Psoas muscle (tissue), 8 donors: ENCODE measurements at places on chromosomes 11 and 22. TPM values are rescaled to one million over a fixed set of nuclear protein-coding genes. Genes with fewer than 3 reads are reported as not detected.
A peak's percentile ranks its signal among the peaks of the same experiment; 100 is the strongest.

Gene NADSYN1
- 14.6 TPM for polyA plus RNA-seq

Gene POTEH
- not detected for polyA plus RNA-seq

Gene SCGB1D2
- polyA plus RNA-seq: 8.8 TPM

Gene CNTN5
- under 0.01 TPM for polyA plus RNA-seq

Gene PRPF19
- 109 TPM for polyA plus RNA-seq

Gene EFEMP2
- polyA plus RNA-seq: 20.8 TPM

DNA sequence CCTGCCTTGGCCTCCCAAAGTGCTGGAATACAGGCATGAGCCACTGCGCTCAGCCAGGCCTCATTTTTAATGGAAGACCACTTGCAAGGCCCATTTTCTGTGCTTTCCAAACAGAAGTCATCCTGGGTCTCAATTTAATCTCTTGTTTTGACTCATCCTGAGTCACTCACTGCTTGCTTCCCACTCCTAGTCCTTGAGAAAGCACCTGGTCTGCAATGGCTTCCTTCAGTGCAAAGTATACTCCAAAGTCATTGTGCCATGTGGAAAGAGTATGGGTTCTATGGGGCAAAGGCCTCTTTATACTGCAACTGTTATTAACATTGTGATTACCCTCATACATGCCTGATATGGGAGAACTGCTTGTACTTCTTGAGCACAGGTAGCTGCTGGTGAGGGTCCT lies 18.3 kb upstream of the SLC5A1 start:
- DNase-seq: no peak

DNA sequence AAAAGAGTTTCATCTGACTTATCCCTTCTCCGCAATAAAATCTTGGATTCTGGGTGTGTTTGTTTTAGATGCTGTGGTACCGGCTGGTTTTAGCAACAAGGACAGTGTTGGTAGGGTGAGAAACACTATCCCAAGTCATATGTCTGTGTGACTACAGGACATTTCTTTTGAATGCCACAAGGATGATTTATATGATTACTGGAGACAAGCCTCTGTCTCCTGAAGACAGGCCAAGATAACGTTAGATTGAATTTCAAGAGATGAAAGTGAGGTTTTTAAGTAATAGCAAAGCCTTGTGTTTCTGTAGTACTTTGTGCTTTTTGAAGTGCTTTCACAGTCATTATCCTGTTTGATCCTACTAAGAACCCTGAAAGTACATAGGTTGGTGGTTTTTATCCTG lies 101.6 kb downstream of the COMMD9 start:
- DNase-seq: no peak

DNA sequence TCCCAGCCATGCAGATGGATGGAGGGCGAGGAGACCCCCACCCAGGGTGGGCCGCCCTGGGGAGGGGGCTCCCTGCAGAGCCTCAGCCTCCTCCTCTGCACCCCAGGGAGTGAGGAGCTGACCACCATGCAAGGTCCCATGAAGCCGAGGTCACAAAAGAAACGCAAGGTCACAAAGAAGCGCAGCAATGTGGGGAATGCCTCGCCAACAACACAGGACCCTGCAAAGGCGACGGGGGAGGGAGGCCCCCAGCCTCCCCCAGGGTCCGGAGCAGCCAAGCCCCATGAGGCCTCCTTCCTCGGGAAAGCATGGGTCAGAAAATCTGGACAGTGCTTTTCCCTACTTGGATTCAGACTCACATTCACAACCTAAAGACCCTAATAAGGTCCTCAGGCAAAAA lies 191.5 kb downstream of the BRD1 start:
- no peak for DNase-seq

DNA sequence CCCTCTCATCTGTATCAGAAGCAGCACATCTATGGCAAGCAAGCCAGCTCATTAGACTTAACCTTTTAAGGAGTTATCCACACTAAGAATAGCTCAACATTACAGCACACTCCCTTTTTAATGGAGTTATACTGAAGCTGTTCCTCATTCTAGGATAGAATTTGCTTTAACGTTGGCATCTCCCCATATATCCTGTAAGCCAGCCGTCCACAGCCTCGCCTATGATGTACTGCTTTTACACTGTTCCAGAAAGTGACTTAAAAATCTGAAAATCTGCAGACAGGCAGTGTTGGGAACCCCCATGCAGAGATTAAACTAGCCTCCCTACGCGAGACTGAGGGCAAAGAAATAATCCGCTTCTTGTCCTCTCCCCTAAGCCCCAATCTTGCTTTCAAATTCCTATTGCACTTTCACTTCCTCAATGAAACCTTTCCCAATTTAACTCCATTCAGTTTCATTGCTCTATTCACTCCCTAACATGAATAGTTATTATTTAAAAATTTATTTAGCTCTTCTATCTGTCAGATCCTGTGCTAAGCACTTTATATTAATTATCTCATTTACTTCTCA lies 225.0 kb downstream of the BLID start:
- no peak for DNase-seq

- no peak for DNase-seq
Measured at GRCh38 chr22:31628969-31629708, 32.9 kb downstream of the PISD start.

DNA sequence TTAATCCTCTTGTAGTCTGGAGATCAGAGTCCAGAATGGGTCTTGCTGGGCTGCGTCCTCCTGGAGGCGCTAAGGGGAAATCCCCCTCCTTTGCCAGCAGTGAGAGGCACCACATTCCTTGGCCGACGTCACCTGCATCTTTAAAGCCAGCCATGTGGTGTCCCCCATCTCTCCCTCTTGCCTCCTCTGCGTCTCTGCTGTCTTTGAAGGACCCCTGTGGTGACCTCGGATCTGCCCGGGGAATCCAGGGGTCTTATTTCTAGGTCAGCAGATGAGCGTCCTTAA lies 27.2 kb upstream of the PARVB start:
- no peak for DNase-seq

GRCh38 chr11:34730544-34731295 lies 109.8 kb downstream of the EHF start:
- DNase-seq: no peak

DNA sequence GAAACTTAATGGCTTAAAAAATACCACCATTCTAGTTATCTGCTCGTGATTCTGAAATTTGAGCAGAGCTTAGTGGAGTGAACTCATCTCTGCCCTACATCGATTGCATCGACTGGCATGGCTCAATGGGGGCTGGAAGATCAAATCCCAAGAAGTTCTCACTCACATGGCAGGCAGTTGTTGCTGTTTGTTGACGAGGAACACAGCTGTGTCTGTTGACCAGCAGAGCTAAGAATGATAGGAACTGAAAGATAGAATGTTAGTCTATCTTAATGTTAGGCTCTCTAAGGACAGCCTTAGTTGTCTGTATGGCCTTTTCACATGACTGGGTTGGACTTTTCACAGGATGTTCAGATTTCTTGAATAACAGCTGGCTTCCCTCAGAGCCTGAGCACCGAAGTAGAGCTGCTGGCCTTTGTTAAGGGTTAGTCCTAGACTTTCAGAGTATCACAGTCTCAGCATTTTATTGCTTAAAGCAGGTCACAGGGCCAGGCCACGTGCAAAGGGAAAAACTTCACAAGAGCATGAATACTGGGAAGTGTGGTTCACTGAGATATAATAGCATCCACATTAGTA lies 31.6 kb upstream of the IZUMO1R start:
- no peak for DNase-seq

- DNase-seq: peak; percentile 20
Measured at GRCh38 chr11:75269896-75270295, 29.3 kb downstream of the TPBGL start.

DNA sequence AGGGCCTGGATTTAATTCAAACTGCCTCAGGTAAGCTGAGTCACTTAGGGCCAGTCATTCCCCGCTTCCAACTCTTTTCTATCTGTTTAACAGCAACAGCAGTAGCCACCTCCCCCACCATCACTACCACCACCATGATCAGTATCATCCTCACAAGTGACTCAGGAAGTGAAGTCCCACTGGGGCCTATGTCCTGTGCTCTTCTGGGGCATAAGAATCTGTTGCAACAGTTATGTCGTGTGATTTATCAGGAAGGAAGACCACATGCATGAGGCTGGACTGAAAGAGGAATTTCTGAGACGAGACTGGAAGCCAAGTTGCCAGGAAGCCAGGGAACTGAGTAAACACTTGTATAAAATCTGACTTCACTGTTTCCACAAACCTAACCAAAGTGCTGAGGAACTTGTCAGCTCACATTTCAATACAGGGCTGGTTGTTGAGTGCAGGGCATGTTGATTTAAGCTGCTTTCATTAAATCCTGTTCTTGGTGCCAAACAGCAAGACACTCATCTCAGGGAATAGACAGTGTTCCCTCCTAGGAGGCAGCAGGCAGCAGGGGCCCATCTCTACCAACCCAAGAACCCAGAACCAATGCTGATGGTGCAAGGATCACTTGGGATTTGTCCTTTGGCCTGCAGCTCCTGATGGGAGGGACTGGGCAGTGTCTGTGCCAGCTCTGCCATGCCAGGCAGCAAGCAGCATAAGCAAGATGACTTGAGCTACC lies 226.7 kb upstream of the NARS2 start:
- peak; percentile 43 for DNase-seq

DNA sequence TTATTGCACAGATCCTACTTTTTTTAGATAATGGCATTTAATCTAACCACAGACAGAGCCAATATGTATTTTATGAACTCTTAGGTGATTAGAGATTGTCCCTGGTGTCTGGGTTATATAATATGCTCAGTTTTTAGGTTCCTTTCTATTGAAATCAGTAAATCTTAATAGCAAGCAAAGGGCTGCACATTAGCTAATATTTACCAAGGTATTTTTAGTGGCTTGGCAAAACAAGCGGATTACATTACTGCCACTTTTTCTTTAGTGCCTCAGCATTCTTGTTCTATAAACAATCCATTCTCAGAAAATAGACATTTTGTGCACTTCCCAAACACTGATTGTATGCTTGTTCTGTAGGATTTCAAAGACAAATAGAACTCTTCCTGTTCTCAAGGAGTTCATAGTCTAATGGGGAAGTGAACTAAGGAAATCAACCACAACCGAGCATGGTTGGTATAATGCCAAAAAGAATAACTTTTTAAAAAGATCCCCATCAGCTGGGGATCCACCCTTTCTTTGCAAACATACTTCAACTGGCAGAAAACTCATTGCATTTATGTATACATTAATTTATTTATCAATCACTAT lies 23.8 kb downstream of the KCNJ1 start:
- no peak for DNase-seq

DNA sequence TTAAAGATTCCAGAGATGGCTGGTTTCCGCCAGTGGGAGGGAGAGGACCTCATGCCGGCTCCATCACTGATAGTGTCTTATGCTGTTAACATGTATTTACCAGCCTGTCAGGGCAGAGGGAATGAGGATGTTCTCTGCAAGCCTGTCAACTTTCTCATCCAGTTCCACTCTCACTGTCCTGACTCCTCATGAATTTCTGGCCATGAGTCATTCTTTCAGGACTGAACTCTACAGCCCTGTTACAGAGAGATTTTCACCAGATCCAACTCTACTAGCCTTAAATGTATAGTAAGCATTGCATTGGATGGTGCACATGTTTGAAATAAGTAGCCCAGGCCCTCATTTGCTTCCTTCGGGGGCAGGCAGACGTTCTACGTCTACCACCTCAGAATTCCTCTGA lies 387.7 kb downstream of the TMEM135 start:
- DNase-seq: no peak

- DNase-seq: no peak
Measured at GRCh38 chr11:75245356-75246005, 4.9 kb downstream of the TPBGL start.

DNA sequence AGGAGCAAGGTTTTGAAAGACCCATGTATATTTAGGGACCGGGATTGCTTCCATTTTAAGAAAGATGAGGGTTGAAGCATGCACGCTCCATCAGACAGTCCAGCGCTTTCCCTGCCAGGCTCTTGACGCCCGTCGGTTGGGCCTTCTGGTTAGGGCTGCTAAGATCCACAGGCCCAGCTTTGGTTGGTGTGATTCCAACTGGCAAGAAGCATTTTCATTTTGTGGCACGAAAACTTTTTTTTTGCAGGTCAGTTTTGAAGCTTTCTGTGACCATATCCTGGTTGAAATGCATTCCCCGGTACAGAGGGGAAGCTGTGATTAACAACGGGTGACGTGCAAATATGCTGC lies 34.3 kb upstream of the MPPED1 start:
- no peak for DNase-seq

DNA sequence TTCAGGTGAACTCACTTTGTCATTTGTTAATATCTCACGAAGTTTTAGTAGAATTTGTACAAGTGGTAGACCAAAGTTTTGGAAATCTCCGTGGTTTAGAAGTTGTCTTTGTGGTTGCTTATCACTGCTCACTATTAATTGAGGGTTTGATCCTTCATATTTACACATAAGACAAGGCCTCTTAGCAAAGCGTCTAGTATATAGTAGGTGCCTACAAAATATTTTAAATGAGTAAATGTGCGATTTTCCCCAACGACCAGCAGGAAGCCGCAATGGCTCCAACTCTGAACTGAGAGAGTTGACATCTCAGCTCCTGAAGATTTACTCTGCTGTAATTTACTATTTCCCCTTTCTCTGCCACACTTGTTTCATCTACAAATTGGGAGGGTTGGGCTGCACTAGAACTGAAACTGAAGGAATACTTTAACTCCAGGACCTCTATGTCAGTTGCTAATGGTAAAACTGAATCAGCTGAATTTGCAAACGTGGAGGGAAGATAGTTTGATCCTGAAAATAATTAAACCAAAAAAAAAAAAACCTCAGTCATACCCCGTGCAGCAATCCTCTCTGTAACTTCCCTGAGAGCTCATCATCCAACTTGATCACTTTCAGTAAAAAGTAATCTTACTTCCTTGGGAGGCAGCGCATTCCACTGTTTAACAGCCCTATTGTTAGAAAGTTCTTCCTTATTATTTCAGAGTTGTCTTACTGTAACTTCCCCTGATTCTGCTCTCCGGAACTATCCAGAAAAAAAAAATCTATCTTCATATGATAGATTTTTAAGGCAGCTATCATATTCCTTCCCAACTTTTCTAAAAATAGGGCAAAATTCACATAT lies 1.3 kb upstream of the SBF2 start:
- no peak for DNase-seq

DNA sequence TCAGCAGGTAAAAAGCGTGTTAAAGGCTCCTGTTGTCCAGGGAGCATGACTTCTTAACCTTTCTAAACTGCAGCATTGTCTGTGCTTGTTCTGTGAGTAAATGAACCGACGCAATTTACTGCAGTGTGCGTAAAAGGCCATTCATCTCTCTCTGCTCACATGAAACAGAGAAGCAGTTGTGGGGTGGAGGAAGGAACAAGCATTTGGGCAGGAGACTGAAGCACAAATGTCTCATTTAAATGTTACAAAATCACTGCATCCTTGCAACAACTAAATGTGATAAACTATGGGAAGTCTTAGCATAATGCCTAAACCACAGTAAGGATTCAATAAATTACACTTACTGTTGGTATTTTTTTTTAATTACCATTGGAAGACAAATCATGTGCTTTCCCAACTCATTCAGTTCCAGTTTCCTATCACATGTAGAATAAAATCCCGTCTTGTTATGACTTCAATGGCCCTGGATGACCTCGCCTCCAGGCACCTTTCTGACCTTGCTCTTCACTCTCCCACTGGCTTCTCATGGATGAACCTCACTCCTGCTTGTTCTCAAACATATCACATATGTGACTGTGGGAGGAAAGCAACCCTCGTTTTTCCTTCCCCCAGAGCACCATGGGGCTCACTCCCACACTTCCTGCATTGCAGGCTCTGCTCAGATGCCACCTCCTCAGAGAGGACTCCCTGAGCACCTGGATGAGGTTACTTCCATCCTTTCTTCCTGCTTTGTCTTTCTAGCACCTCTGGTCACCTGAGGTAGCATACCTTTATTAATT lies 21.6 kb upstream of the RFPL2 start:
- no peak for DNase-seq

- peak; percentile 86 for DNase-seq
Measured at GRCh38 chr11:94134651-94135512, 6.2 kb downstream of the PANX1 start.
